Suppressor macrophage treated with lipopolysaccharide for 4 hours (primary cell): ENCODE measurements at places on chromosomes 12 and 14.
A peak's percentile ranks its signal among the peaks of the same experiment; 100 is the strongest.

DNA sequence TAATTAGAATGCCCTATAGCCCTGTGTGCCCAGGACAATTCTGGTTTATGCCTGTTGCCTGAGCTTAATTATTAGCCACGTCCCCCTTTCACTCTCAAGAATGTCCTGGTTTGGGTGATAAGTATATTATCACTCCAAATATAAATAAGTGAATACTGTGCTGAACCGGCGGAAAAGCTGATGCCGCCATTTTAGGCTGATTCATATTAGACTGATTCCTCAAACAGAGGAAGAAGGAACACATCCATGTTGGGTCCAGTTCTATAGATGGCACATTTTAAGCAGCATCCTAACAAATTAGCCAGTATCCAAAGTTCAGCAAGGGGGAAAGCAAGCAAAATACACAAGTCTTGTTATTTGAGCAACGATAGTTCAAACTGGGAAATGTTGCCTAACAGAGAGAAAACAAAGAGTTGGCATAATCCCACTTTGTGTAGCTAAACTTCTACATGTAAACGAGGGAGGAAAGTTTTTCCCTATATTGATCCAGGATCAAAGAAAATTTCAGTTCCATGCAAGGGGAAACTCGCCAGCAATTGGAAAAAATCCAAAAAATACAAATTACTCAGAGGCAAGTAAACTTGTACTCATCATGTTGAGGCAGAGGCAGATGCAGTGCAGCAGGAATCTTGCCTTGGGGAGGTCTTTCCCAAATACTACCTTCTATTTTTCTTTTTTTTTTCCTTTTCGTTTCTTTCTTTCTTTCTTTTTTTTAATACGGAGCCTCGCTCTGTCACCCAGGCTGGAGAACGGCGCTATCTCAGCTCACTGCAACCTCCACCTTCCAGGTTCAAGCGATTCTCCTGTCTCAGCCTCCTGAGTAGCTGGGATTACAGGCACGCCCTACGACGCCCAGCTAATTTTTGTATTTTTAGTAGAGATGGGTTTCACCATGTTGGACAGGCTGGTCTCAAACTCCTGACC lies 96.2 kb downstream of the ITPR2 start:
- no peak for DNase-seq

DNA sequence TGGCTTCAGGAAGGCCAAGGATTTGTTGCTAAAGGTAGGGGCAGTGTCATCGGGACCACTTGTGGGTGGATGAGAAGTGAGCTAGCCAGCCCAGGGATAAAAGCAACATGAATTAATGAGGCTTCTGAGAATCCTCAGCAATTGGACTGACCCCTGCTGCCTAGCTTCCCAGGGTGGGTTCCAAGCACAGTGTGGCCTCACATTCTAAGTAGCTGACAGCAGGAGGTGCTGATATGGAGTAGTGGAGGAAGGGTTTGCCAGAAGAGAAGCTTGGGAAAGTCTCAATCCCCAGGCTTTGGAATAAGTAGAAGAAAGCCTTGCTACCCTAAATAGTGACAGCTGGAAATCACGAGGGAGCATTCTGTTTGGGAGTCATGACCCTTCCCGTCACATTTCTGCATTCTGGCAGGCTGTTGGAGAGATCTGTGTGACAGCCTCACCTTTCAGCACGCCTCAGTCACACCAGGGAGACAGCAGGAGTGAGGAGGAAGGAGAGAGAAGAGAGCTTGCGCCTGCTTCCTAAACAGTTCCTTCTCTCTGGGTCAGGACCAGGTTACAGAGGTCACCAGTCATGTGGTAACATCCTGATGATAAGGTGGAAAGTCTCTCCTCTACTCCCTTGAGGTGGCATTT lies 31.2 kb downstream of the DACT1 start:
- DNase-seq = no peak

DNA sequence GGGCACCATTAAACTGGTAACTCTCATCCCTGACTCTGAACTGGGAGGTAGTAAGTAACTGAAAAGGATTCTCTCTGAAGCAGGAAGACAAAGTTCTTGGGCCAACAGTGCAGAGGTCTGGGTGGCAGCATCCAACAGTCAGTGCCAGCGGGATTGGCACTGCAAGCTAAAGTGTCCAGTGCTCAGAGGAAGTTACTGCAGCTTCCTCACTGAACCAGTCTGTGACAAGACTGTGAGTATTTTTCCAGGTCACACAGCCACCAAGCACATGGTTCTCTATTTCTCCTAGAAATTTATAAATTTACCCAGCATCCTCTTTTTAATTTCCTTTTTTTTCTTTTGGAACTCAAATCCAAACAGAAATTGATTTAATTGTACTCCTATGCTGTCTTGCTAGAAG lies 81.6 kb upstream of the FAR2 start:
- peak; percentile 46 for DNase-seq

DNA sequence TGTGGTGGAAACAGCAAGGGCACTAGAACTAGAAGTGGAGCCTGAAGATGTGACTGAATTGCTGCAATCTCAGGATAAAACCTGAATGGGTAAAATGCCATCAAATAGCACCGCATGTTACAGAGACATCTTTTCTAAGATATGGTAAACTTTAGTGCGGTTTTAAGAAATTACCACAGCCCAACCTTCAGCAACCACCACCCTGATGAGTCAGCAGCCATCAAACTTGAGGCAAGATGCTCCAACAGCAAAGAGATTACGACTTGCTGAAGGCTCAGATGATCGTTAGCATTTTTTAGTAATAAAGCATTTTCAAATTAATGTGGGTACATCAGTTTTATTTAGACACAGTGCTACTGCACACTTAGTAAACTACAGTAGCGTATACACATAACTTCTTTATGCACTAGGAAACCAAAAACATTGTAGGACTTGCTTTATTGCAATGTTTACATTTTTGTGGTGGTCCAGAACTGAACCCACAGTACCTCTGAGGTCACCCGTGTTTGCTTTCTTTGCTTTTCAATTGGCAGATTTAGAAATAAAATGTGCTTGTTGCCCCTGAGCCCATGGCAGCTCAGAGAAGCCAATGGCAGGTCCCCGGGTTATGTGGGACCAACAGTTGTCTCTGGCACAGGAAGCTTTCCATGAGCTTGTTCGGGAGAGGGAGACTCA lies 15.9 kb downstream of the GOLGA3 start:
- no peak for DNase-seq

GRCh38 chr12:162467-163307 lies 51.3 kb downstream of the SLC6A12 start:
- DNase-seq = no peak

GRCh38 chr14:101965181-101965544 lies 790 bp downstream of the DYNC1H1 start:
- peak; percentile 89 for DNase-seq

DNA sequence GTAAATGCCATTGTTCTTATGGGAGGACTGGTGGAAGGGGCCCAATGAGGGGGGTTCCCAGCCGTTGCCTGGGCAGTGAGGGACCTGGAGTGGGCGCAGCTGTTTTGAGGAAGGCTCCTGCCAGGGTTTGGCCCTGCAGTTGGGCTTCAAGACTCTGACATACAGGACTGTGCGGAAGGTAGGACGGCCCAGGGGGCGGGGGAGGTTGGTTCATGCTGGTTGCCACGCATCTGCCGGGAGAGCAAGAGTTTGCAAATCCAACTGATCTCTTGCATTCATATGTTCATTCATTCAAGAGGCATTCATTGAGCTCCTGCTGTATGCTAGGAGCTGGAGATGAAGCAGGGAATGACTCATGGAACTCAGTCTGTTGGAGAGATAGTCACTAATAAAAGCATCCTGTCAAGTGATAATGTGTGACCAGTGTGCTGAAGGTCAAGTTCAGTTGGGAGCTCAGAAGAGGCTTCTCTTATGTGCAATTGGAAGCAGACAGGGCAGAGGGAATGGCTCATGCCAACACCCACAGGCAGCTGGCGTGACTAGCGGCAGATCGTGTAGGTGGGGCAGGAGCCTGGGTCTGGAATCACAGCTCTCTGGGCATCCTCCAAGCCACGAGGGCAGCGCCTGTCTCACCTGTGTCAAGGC lies 7.8 kb downstream of the SH2B3 start:
- peak; percentile 83 for DNase-seq

GRCh38 chr12:123655420-123655819 lies 15.5 kb upstream of the TCTN2 start:
- no peak for DNase-seq

- no peak for DNase-seq
Observed at GRCh38 chr14:76428611-76429010, 52.7 kb downstream of the ESRRB start.

DNA sequence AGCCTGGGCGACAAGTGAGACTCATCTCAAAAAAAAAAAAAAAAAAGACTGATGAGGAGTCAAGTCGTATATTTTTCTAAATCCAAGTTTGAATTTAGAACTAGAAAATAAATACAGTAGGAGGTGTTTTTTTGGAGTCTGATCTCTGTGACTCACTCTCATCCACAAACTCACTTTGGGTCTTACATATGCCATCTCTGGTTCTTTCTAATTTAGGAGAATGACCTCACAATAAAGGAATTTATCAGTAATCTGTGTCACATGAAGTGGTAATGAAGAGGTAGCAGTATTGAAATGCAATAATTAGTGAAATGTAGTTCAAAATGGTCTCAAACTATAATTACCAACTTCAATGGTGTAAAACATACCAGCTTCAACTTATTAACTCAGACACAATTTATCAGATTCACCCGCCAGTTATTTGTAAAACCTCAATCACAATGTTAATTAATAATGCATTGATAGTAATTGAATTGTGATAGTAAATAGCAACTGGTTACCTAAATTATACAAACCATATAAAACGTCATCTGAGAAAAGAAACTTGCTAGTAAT lies 4.4 kb upstream of the CFL2 start:
- DNase-seq = no peak

- DNase-seq = no peak
Observed at GRCh38 chr12:78406213-78406612, 458.4 kb upstream of the SYT1 start.

- no peak for DNase-seq
Observed at GRCh38 chr12:78414071-78414470, 450.5 kb upstream of the SYT1 start.

DNA sequence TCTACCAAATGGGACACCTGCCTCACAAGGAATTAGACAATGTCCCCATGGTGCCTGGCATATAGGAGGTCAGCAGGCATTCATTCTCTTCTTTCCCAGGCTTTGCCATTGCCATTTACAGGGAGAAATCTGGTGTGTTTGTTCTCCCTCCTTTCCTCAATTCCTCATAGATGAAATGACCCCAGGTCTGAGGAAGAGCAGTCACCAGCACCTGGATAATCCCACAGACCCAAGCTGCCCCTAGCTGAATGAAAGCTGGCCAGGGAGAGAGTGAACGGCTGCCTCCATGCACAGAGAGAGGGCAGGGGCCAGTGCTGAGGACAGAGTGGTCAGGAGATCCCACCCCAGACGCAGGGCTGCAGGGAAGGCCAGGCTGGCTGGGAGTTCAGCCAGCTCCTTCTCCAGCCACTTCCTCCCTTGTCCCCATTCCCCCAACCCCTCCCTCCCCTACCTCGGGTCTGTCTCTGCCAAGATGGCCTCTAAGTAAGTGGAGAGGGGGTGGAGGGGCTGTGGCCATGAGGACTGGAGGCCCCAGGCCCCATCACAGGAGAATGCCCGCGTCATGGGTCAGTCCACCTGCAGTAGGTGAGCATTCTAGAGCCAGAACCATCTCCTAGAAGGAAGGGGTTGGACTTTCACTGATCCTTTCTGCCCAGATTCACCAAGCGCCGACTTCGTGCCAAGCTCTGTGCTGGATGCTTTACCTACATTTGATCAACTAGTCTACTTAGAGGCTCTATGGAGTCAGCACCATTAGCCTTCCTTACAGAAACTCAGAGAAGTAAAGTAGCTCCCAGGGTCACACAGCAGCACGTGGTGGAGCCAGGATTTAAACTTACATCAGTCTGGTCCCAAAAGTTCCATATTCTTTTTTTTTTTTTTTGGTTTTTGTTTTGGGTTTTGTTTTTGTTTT lies 2.0 kb upstream of the KRT4 start:
- no peak for DNase-seq

DNA sequence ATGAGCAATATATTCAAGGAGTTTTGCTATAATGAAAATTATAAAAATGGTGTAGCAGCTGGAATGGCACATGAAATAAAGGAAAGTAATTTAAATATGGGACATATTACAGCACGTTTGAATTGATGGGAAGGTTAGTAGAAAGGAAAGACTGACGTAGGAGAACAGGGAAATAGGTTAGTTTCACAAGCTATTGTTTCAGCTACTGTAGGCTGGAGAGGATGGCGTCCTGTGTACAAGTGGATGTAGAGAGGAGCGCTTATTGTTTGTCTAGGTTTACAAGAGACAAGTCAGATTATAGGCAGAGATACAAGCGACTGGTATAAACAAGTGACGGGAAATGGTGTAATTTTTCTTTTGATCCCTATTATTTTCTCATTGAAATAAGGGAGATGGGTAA lies 431.2 kb upstream of the PDE3A start:
- DNase-seq = no peak

DNA sequence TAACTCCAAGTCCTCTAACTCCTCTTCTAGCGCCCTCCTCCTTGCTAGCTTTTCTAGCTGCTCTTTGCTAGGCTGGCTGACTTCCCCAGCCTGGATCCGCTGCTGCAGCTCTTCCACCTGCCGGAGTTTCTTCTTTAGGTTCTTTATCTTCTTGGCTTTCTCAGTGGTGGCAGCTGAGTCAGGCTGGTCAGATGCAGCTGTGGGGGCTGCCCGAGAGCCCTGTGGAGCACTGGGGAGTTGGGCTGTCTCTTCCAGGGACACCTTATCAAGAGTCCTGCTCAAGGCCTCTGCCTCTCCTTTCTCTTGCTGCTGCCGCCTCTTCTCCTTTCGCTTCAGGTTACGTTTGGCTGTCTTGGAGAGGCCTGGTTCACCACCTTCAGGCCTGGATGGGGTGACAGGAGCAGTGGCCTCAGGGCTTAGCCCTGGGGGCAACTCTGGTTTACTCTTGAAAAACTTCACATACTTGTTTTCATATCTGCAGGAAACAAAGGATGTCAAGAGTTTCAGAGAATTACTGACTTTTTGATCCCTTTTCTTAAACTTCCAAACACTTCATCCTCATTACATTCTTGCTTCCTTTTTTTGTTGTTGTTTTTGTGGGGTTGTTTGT lies 25.7 kb downstream of the PYM1 start:
- DNase-seq = no peak

- no peak for DNase-seq
Observed at GRCh38 chr14:74235017-74235416, 4.2 kb upstream of the VSX2 start.

- no peak for DNase-seq
Observed at GRCh38 chr14:78618368-78618767, 448.2 kb downstream of the NRXN3 start.

DNA sequence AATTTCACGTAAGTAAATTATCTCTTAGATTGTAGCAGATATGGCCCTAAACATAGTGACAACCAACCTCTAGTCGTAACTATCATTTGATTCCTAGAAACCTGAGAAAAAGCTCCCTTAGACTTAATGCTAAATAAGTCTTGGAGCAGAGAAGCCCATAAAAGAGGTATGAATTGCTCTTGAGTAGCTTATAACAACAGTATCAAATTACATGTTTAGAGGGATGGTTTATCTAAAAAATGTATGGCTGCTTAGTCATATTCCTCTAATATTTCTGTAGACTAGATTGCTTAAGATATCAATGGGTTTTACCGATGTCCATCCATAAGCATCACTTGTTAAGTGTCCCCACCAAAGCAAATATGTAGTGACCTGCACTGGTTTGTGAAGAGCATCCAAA lies 259.7 kb downstream of the NELL2 start:
- DNase-seq = no peak

GRCh38 chr14:56339855-56340701 lies 221.9 kb downstream of the PELI2 start:
- peak; percentile 90 for DNase-seq
